Left renal cortex interstitium (tissue), 4 donors: ENCODE measurements at places on chromosomes 11 and 22. TPM values are rescaled to one million over a fixed set of nuclear protein-coding genes. Genes with fewer than 3 reads are reported as not detected.

The TBX1 gene
- 0.32 TPM for polyA plus RNA-seq

The DEUP1 gene
- polyA plus RNA-seq, result 0.98 TPM

GRCh38 chr11:128448200-128448886, 139.0 kb downstream of the ETS1 start:
- DNase-seq, result no peak

GRCh38 chr11:94925422-94926270, 47.7 kb downstream of the CWC15 start:
- no peak for DNase-seq
